ENCODE measurements at places on chromosomes 11 and 22.

DNA sequence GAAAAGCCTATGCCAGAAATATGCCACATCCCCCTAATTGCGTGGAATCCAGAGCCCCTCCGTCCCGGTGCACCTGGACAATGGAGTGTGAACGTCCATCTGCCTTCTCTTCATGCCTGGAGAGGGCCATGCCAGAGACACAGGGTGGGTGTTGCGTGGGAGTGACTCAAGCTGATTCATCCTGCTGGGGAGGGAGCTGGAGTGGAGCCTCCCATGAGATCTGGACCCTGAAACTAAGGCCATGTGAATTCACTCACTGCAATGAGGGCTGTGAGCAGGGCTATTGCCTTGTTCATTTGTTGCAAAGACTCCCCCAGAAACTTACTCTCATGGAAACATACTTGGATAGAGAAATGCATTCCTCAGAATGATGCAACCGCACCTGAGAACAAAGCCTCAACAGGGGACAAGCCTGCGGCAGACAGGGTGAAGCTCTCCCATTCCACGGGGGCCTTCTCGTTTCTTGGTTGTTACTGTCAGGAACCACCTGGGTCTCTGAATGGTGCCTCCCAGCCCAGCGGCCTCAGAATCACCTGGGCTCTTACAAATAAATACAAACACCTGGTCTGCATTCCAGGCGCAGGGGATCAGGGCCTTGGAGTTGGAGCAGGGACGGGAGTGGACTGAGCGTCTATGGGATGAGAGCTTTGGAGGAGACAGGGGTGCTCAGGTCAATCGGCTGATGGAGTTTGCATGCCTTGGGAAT, 1031.2 kb downstream of the BRD1 start:
- no peak for DNase-seq

DNA sequence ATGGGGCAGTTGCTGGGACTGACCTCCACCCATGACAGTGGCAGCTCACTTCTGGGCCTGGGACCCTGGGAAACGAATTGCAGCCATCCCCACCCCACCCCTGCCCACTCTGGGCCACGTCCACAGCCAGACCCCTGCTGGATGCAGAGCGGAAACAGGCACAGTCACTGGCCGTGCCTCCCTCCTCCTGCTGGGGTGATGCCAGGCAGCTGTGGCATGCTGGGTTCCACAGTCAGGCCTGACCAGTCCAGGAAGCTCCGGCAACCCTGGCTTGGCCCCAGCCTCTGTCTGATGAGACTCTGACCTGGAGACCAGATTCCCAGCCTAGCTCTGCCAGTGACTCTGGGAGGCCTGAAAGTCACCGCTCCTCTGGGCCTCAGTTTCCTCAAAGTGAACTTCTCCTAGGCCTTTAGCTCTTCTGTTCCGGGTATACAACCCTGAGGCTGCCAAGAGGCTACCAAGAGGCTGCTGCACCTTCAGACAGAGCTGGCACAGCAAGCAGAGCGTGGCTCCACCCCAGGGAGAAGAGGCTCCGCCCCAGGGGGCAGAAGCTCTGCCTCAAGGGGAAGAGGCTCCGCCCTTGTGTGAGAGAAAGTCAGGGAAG, 8.9 kb downstream of the SULT4A1 start:
- no peak for DNase-seq

DNA sequence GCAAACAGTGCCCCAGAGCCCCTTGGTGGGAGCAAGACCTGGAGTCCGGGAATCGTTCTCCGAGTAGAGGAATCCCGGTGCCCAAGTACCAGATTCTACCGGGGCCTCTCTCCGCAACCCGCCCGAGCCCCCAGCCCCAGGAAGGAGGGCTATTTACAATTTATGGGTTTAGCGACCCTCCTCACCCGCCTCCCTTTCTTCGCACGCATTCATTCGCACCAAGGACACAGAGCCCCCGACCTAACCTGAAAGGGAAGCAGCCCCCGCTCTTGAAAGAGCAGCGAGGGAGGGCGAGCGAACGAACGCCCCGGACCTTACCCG, 628 bp downstream of the LRP4 start:
- DNase-seq, result no peak

DNA sequence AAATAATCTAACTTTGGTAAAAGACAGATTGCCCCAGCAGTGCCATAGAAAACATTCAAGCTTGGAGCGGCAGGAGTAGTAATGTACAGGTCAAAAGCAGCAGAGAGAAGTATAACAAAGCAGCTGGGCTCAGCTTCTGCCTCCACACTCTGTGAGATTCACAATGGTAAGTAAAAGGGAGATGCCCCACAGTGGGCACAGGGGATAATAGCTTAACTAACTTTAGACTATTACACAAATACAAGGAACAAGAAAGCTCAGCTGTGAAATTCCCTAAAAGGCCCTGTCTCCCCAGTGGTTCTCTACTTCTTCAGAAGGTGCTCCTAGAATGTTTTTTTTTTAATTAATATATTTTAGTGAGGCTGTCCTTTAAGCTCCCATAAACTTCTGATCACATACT, 28.0 kb downstream of the RDX start:
- no peak for DNase-seq

DNA sequence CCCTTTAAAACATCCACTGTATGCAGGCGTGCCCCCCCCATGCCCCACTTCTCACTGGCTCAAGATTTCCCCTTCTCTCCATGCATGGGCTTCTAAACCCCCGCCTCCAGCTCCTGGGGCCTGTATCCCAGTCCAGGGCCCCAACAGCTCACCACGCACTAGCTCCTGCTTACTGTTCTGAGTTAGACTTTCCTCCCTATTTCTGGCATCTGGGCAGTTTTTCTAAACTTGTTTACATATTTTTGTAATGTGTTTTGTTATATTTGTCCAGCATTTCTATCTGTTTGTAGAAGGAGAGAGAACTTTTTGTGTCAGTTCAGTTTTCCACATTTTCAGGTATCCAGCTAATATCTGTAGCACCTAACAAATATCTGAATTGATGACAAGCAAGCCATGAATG, 178.5 kb downstream of the SPON1 start:
- no peak for DNase-seq

DNA sequence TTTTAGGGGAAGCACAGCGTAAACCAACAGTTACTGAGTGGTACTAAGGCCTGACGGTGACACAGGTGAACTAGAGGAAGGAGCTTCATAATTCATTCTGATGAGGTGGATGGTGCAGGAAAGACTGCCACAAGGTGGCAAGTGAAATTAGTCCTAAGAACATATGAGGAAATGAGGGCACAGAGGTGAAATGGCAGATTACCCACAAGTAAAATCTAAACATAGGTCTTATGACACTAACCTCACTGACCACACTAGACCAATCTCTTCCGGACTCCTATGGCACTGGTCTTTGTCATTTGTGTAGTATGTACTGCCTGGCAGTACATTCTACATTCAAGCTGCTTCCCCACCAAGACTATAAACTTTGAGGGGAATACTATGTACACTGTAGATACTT, 20.2 kb downstream of the GAB2 start:
- DNase-seq, result no peak

- no peak for DNase-seq
Observed at GRCh38 chr22:21766691-21767462, 31.3 kb upstream of the YPEL1 start.

DNA sequence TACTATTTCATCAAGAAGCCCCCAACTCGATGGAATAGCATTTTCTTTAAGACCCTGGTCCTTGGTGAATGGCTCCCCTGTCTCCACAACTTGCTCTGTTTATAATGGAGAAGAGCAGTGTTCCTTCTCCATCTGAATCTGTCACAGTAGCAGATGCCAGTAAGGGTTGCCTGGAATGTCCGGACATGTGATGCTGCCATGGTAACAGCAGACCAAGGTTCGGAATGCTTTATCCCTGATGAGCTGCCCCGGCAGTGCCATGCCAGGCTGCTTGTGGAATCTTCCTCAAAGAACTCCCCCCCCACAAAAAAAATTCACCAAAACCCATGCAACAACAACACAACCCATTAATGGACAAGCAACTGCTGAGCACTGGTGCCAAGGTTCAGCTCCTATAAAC, 72.5 kb downstream of the KCNC1 start:
- DNase-seq, result no peak

GRCh38 chr22:33741025-33741424, 179.3 kb downstream of the LARGE1 start:
- DNase-seq, result no peak

DNA sequence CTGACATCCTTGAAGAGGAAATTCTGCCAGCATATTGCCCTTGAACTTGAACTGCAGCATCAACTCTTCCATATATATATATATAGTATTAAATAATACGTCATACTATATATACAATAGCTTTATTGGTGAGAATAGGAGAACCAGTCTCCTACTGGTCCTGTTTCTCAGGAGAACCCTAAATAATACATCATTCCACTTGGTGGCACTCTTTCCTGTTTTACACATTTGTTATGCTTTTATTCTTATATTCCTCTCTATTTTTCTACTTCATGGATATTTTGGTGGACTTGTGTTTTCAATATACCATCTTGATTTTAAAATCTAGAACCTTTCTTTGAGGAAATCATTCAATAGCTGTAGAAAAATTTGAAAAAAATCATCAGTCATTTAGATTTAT, 193.3 kb downstream of the TRPC6 start:
- no peak for DNase-seq

DNA sequence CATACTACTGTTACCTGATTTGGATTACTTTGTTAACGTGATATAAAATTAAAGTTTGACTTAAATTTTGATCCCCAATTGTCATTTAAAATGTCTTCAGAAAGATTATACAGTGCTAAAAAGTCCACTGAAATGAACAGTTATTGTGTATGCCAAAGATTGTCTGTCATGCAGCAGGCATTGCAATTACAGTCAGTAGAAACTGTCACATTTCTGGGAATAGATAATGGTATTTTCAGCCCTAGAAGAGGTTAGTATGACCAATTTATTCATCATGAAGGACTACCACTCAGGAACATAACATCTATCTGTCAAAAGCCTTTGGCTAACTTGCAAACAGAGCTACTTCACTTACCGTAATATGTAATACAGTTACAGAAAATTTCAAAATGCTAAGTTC, 852.5 kb upstream of the TENM4 start:
- no peak for DNase-seq

DNA sequence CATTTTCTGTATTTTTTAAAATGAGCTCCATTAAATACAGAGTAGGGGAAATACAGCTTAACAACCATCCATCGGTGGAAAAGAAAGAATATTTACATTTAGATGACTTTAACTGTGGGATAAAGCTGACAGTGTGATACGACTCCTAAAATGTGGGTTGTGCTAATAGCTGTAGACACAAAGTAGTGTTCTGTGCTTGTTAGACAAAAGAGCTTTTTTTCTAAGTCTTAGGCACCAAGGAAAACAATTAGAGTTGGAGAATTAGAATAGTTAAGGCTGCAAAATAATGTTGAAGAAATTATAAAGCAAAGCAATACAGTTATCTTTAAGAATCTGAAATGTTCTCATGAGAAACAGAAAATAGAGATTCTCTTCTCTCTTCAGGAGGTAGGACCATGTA, 307.7 kb upstream of the KIRREL3 start:
- DNase-seq, result no peak

DNA sequence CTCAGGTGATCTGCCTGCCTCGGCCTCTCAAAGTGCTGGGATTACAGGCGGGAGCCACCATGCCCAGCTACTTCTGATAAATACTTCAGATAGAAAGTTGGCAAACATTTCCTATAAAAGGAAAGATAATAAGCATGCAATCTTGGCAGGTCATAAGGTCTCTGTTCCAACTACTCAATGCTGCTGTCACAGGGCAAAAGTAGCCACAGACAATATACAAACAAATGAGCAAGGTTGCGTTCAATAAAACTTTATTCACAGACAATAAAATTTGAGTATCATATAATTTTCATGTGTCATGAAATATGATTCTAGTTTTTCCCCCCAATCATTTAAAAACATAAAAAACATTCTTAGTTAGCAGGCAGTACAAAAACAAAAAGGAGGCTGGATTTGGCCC, 53.1 kb upstream of the CLNS1A start:
- no peak for DNase-seq

DNA sequence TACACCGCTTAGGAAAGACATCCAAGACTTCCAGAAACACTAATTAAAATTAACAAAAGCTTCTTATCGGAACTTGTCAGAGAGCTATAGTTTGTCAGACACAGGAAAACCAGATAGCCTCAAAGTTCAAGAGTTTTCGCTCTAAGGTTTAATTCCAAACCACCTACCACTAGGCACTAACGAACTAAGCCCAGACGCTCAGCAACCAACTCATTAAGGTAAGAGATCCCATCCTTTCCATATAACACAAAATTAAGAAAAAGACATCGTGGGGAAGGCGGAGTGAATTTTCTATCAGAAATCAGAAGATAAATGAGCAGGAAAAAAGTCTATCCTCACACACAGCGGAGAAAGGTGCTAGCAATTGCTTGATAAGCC, 382 bp downstream of the IMMP1L start:
- DNase-seq, result no peak

GRCh38 chr11:94315664-94316063, 11.3 kb downstream of the IZUMO1R start:
- no peak for DNase-seq

- no peak for DNase-seq
Observed at GRCh38 chr22:44659140-44659539, 42.9 kb upstream of the PRR5 start.

GRCh38 chr11:125236072-125236825, 71.7 kb downstream of the PKNOX2 start:
- DNase-seq, result no peak

DNA sequence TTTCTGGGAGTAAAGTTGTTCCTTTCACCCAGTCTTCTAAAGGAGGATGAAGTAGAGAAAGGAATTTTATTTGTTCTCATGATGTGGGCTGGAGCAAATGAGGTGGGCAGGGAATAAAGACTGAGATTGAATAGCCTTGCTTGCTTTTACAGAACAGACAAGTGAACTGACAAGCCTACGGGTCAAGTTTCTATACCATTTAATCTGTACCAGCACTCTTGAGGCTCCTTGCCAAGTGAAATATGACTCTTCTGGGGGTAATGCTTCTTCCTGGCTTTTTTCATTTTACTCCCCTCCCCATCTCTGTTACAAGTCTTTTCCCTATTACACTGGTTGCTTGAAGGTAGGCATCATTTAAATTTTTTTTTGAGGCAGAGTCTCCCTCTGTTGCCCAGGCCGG, 54.8 kb downstream of the CSTPP1 start:
- no peak for DNase-seq

DNA sequence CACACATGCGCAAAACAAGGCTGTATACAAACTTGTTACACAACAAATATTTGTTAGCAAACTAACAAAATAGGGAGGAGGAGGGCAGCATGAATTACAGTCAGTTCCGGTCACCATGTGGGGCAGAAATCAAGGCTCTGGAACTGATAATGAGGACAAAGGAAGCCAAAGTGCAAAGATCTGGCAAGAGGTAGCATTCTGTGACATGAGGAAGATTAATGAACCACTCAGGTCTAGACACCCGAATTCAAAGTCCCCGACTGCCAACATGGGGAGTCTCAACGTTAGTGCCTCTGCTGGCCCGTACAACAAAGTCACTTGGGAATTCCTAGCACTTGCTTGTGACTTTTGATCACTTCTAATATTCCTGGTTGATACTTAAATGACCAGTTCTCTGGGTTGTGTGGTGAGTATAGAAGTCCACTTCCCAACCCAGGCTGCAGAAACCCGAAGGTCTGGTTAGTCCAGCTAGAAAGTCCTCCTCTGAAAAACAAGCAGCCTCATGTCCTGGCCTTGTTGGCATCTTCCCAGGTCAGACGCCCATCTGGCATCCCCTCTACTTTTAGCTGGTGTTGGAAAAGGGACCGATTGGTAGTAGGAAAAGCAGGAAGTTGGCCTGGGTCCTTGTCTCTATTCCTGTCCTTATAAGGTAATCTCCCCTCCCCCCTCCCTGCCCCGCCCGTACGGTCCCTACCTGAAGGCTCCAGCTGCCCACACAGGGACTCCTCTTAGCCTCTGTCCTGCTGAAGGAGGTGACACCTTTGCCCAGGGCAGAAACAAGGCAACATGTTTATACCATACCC, 1.6 kb downstream of the SUN2 start:
- peak; percentile 54 for DNase-seq

GRCh38 chr11:96085319-96085930, 161.5 kb upstream of the MTMR2 start:
- DNase-seq, result no peak
